ENCODE measurements at places on chromosomes 4 and X. TPM values are rescaled to one million over a fixed set of nuclear protein-coding genes. Genes with fewer than 3 reads are reported as not detected.

Gene TIMM8A
- 7.4 TPM for total RNA-seq

GRCh38 chrX:150761176-150761818, 68.1 kb downstream of the MTMR1 start:
- DNase-seq, result no peak

- DNase-seq, result no peak
Observed at GRCh38 chrX:110519906-110520452, 161.3 kb downstream of the RTL9 start.

Gene USP17L19
- total RNA-seq, result not detected

DNA sequence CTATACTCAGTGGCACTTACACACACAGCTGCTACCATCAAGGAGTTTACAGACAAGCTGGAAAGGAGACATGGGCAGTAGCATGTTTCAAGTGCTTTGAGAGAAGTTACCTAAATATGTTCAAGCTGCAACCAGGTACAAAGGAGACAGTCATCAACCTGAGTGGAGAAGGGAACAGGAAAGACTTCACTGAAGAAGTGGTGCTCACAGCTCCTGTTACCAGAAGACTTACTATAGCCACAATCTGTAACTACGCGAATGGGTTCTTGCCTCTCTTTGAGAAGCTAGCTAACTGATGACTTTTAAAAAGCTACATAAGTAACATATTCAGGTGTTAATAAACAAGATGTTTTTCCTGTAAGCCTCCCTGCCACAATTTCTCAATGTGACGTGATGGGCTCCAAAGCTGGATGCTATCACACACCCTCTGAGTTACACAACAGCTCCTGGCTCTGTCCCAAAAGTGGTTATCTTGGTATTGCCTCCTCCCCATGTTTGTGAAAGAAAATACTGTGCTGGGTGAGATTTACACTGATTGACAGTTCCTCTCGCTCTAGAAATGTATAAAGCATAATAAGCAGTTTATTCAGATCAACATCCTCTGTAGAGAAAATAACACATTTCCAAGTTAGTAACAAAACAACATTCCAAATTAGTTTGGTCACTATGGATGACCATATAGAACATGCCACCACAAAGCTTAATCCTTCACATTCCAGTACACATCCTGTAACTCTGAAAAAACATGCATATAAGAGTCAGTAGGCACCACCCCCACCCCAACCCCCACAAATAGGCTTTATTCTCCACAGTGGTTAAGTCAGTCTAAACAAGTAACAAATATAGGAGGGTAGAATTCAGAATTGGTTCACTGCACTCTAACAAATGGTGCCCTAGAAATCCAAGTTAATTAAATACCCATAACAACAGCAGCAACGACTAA, 81.8 kb downstream of the FRYL start:
- DNase-seq, result peak; percentile 17

- DNase-seq, result no peak
Observed at GRCh38 chr4:147821555-147821954, 89.7 kb downstream of the ARHGAP10 start.

- no peak for DNase-seq
Observed at GRCh38 chr4:102027961-102028360, 237.4 kb downstream of the BANK1 start.

GRCh38 chrX:153377727-153378126, 23.4 kb downstream of the PNMA6E start:
- no peak for DNase-seq

- no peak for DNase-seq
Observed at GRCh38 chr4:1164040-1164439, 8.3 kb downstream of the SPON2 start.

GRCh38 chrX:70635669-70636068, 191.0 kb downstream of the DLG3 start:
- DNase-seq, result no peak

DNA sequence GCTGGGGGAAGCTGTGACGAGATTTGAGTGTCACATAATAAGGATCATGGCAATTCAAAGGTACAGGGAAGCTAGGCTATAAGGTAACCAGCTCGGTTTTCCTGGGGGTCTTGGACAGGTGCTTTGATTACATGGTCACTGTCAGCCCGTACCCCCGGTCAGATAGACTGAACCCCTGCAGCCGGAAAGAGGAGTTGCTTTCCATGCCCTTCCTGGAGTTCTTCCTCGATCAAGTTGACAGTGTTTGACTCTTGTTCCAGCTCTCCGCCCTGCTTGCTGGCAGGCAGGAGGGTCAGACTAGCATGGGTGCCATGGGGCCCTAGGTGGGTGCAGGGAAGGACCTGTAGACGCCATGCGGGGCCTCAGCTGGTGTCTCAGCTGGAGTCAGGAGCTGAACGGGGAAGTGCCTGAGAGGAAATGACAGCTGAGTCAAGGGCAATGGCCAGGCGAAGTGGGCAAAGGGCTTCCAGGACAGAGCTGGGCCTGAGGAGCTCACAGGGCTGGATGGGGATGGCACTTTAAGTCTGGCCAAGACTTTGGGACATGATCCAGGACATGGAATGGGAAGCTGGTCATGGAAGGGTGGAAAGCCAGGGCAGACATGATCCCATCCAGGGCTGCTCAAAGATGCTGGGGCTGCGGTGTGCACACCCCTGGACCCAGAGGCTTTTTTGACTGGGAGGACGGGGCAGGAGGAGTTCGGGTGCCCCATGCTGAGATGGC, 1.6 kb downstream of the TMEM187 start:
- no peak for DNase-seq

- DNase-seq, result no peak
Observed at GRCh38 chr4:115279330-115279729, 165.9 kb upstream of the NDST4 start.

Gene ZNF185
- 6.5 TPM for total RNA-seq

Gene ARHGEF9
- total RNA-seq, result 64.2 TPM

DNA sequence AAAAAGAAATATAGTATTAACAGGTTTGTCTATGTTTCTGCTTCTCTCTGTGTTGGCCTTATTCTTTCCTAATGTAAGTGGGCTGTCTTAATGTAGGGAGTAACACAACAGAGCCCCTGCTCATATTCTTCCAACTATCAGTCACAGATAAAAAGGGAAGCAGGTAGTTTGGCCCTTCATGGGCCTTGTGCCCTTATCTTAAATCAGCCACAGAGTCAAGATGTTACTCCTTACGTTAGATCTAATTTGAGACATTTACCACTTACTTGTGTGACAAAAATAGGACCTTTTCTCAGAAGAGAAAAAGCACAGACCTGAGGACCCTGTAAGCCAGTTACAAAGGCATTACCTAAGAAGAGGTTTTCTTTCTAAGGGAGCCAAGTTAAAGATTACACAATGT, 589.0 kb downstream of the GRXCR1 start:
- no peak for DNase-seq

DNA sequence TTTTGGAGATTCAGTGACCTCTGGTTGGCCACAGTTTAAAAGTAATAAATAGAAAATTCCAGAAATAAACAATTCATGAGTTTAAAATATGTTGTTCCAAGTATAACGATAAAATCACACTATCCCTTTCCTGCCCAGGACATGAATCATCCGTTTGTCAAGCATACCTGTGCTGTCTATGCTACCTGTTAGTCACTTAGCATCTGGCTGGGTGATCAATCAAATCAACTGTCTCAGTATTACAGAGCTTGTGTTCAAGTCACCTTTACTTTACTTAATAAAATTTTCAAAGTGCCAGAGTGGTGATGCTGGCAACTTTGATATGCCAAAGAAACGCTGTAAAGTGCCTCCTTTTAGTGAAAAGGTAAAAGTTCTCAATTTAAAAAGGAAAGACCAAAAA, 979.5 kb upstream of the NDST4 start:
- no peak for DNase-seq

Gene GYPE
- total RNA-seq, result 1.3 TPM

Gene RIPPLY1
- total RNA-seq, result not detected

Gene FRMPD4
- total RNA-seq, result not detected

Gene EGF
- 1.1 TPM for total RNA-seq

Gene TEX13C
- total RNA-seq, result not detected

GRCh38 chrX:153779891-153780677, 757 bp upstream of the SRPK3 start:
- no peak for DNase-seq

- no peak for DNase-seq
Observed at GRCh38 chrX:12007881-12008280, 130.4 kb upstream of the FRMPD4 start.

- no peak for DNase-seq
Observed at GRCh38 chrX:22313766-22314165, 41.1 kb downstream of the CBLL2 start.

- DNase-seq, result no peak
Observed at GRCh38 chr4:10168151-10168550, 51.6 kb upstream of the WDR1 start.

- no peak for DNase-seq
Observed at GRCh38 chr4:41028392-41029076, 185.8 kb downstream of the APBB2 start.

DNA sequence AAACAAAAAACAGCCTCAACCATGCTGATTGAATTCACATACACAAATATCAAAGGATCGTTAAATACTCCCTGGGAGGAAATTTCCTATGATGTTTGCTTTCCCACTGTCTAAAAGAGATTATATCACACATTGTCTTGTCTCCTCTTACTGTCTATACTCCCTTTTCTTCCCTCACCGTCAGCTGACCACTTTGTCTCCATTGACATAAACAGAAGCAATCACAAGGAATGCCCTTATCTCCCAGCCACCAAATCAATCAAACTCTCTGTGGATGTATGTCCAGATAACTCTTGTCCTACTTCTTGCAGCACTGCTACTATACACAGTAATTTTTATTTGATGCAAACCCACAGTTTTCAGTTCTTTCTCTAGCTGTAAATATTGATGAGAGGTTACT, 12.2 kb upstream of the NUDT9 start:
- DNase-seq, result no peak

DNA sequence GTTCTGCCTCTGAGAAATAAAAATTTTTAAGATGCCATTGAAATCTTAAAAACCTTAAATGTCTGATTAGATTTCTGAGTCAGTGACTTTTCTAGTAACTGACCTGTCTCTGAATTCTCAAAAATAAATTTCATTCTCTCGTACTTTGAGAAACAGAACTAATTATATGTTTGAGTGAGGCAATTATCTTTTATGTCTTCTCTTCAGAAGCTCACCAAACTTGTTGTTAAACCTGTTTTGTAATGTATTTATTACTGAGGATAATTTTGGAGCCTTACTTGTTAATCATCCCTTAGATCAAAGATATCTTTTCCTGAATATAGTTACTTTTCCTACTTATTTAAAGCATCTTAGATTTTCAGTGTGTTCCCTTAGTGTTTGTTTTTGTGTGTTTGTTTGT, 64.5 kb upstream of the MMAA start:
- DNase-seq, result no peak

Gene TIGD2
- total RNA-seq, result 5.1 TPM

GRCh38 chr4:123248085-123248659, 148.4 kb upstream of the SPRY1 start:
- no peak for DNase-seq

GRCh38 chrX:132732236-132732635, 226.2 kb downstream of the HS6ST2 start:
- no peak for DNase-seq

Gene PRRG3
- not detected for total RNA-seq

DNA sequence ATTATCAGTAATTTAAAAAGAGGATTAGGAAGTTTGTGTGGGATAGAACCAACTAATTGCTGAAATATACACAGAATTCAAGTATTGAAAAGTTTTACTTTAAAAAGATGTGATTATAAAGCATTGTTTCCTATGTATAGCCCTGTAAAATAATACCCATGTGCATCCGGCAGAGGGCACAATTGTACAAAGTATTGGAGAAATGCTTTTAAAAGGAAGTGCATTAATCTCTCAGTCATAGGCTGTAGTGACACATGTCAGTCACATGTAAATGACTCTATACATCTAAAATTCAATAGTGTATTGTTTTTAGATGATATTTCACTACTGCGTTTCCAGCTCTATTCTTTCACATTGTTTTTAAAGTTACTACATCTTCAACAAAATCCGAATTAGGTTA, 9.7 kb upstream of the GEMIN8 start:
- no peak for DNase-seq

Gene TRIM75
- total RNA-seq, result not detected

DNA sequence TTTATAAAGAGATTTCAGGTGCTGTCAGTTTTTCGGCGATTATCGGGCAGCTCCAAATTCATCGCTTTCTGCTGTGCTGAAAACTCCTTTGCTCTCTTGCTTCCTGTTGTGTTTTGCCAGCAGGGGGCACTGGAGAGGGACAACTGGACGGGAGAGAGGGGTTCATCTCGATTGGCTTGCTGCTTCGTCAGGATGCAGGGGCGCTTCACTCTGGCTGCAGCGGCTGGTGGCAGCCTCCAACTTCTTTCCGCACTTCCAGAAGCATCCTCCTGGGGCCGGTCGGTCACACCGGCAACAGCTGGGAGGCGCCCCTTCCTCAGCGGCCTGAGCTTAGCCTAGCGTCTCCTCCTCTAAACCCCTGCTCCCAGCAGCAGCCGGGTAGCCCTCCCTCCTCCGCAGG, 29.5 kb downstream of the MSL3 start:
- peak; percentile 28 for DNase-seq

DNA sequence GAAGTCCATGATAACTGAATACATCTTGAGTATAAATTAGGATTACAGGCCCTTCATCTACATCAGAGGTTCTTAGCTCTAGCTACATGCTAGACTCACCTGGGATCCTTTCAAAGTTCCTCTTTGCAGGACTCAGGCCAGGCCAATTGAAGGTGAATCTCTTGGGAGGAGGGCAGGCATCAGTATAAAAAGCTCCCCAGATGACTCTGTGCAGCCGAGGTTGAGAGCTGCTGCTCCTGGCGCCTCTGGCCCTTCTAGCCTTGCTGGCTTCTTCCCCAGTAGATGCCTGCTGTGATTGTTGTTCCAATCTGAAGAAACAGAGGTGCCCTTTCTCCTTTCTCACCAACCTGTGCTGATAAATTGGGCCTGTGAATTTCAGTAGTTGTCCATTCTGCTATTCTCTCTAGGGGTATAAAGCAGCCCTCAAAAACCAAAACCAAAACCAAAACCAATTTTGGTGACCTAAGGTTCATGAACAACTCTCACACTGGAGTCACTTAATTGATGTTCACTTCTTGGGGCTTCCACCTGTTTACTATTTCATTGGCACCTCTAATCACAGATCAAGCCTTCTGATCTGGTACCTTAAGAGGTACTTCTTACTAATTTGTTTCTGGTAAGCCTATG, 78.7 kb downstream of the SUPT20HL2 start:
- DNase-seq, result no peak

- DNase-seq, result no peak
Observed at GRCh38 chr4:55442541-55442940, 46.8 kb downstream of the TMEM165 start.

- DNase-seq, result no peak
Observed at GRCh38 chrX:131262200-131262599, 26.9 kb downstream of the IGSF1 start.

DNA sequence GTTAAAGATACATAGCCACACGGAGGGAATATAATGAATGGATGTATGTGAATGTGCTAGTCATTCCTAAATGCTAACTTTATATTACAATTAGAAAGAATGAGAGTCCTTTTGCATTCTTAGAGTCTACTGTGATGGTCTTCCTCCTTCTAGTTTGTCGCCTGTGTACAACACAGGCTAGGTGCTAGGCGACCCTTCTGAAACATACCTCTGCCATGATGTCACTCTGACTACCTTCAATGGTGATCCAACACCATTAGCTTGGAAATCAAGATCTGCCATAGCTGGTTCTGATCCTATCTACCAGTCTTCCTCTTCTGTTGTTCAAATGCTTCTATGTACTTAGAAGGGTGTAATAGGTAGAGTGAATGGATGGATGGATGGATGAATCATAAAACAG, 151.2 kb downstream of the MGST2 start:
- DNase-seq, result no peak

Measured in natural killer cell (primary cell).